Sciatic nerve (tissue), 2 donors: ENCODE measurements at places on chromosomes 12 and 14.

GRCh38 chr12:124397807-124398577 is 103.1 kb downstream of the RFLNA start:
- no peak for DNase-seq

- DNase-seq: no peak
These were observed 2.0 kb upstream of the NECAP1 start for GRCh38 chr12:8080120-8080519.

GRCh38 chr12:68998041-68998440 is 65.1 kb upstream of the CPM start:
- DNase-seq: no peak

GRCh38 chr14:74261288-74261687 is 22.0 kb downstream of the VSX2 start:
- DNase-seq: no peak

DNA sequence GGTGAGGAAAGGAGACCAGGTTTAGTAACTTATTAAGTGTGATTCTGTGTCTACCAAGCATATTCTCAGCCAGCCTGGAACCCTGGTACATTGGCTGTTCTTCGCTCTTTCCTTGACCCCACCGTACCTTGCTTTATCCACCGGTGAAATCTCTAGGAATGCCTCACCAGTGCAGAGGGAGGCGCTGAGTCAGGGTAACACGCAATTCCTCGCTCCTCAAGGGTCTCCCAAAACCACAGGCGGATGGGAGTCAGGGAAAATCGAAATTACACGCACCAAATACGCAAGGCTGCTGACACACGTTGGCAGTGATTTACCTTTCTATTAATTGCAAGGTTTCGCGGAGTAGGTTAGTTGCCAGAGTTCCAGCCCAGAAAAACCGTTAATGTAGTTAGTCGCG is 845 bp downstream of the L3HYPDH start:
- no peak for DNase-seq

GRCh38 chr12:41968599-41968998 is 176.1 kb downstream of the GXYLT1 start:
- no peak for DNase-seq

GRCh38 chr12:101962486-101962885 is 85.1 kb downstream of the DRAM1 start:
- DNase-seq: no peak

GRCh38 chr12:5043589-5044419 is at the start of gene KCNA5:
Gene KCNA5, plus strand, starts transcription at chr12:5043879. Its CDS starts 269 bp downstream, at chr12:5044148.
- DNase-seq: no peak
